ENCODE measurements at places on chromosomes 3 and 15.
A peak's percentile ranks its signal among the peaks of the same experiment; 100 is the strongest.

GRCh38 chr3:185677146-185677829, 91.2 kb downstream of the SENP2 start:
- DNase-seq: no peak

GRCh38 chr15:86178845-86179244, 99.2 kb downstream of the AGBL1 start:
- DNase-seq: no peak

DNA sequence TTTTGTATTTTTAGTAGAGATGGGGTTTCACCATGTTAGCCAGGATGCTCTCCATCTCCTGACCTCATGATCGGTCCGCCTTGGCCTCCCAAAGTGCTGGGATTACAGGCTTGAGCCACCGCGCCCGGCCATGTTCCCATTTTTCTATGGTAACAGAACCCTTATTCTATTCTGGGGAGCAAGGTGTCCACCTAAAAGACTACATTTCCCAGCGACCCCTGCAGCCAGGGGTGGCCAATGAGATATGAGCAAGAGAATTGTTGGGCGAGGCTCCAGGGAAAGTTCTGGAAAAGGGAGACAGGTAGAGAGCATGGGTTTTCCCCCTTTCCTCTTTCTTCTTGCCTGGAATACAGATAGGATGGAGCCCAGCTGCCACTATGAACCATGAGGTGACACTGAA, 96.9 kb downstream of the LINGO1 start:
- DNase-seq: no peak

DNA sequence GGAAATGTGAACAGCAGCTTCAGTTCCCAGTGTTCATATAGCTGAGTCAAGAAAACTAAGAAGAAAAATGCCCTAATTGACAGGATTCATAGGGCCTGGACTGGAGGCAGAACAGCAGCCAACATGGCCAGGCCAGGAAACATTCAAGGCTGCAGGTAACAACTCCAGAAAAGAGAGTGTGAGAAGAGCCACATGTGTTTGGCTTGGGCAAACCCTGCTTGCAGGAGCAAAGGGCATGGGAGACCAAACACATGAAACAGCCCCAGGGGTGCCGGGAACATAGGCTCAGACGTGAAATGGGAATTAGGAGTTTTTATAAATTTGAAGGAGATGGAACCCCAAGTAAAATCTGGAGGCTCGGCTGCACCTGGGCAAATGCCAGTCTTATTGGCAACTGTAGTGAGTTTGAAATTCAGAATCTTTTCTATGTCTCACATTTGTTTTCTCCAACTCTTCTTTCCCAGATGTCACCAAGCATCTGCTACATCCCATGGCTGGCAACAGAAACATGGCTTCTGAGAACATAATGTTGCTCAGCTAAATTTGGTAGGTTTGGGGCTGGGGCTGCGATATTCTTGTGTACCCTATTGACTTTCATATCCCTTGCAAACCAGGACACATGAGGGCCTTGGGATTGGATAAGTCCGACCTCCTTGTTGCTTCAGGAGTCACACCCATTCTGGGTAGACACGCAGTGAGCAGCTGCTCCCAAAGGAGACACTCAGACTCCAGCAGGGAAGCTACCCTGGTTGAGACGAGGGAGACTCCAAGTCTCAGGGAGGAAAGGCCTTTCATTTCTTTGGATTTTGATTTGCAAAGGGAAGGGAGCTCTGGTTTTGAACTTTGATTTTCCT, 98.9 kb upstream of the CLSTN2 start:
- DNase-seq: no peak

GRCh38 chr3:153073636-153074035, 88.4 kb upstream of the RAP2B start:
- no peak for DNase-seq

DNA sequence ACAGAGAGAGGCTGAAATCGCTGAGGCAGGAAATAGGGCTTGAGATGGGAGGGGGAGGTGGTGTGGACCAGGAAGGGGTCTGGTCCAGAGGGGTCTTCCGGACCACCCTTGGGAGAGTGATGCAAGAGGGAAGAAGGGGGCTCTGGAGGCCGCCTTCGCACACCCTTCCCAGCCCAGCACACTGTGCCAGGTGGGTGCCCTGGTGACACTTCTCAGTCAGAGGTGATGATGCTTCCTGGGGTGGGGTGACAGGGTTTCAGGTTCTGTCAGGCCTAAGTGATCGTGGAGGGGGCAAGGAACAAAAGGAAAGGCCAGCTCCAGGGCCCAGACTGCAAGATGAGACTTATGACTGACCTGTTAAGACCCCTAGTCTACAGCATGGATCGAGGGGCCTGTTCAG, 12.7 kb downstream of the SEMA3G start:
- peak; percentile 2 for DNase-seq

DNA sequence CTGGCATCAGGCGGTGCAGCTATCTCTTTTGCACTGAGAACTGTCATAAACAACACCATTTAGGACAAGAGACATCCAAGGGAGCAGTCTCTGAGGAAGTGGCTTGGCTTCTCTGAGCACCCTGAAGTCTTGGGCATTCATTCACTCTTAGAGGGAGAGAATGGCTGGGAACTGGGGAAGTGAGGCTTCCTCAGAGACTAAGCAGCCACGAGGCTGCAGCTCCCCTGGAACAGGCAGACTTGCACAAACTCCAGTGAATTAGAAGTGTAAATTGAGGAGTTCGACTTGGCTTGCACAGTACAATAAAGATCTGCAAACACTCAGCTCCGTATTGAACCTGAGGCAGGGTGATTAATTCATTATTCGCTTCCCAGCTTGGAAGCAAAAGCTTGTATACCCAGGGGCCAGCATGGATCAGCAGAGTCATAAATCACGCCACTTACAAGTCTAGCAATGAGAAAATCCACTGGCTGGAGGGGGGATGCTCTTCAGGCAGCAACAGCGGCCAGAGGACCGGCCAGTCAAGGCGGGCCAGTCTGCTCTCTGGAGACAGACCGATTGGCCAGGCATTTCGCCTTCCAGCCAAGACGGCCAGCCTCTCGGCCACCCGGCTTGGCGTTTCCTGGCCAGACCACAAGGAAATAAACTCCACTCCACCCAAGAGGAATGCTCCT, 118.8 kb upstream of the ADPGK start:
- no peak for DNase-seq

DNA sequence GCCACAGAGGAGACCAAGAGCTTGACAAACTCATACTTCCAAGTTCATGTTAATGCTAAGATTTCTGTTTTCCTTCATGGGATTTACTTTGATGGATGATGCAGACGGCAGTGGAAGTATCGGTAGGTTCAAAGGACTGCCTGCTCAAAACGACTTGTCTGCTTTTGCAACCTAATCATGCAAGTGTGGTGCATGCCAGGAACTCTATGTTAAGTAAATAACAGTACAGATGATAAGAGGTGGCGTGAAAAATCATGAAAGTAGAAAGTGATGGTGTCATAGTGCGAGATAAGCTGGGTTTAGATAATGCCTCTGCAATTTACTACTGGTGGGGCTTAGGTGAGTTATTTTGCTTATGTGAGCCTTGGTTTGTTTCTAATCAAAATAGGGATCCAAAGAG, 14.7 kb upstream of the LMCD1 start:
- no peak for DNase-seq

DNA sequence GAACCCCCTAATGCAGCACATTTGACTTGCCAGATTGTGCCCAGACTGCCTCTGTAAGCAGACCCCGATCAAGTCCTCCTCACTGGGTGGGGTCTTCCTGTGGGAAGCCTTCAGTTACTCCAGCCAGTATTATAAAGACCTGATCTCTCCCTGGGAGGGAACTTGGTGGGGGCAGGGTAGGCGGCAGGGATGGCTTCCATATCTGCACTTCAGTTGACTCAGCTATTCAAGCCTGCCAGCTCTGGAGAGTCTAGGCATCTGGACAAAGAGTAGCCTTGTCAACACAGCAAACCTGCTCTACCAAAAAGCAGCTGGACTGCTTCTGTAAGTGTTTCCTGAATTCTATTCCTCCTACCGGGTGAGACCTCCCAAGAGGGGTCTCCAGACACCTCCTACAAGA, 21.0 kb upstream of the SLC25A38 start:
- no peak for DNase-seq

DNA sequence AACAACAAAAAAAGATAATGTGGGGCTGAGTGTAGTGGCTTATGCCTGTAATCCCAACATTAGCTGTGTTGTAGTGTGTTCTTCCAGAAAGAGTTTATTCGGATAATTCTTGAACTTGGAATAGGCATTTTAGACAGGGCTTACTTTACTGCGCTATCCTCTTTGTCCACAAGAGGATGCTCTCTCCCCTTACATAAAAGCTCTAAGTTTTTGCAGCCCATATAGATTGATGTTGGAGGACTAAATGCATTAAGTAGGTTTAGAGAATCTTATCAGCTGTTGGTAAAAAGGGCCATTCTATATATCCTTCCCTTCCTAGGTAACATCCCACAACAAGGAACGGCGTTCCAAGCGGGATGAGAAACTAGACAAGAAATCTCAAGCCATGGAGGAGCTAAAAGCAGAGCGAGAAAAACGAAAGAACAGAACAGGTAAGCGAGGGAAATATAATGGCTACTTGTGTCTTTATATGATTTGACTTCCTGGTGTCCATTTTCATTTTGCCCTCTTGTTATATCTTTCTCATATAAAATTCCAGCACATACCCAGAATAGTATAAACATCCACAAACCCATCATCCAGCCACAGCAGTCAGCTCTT, 27.8 kb upstream of the ITPKA start:
- DNase-seq: no peak

DNA sequence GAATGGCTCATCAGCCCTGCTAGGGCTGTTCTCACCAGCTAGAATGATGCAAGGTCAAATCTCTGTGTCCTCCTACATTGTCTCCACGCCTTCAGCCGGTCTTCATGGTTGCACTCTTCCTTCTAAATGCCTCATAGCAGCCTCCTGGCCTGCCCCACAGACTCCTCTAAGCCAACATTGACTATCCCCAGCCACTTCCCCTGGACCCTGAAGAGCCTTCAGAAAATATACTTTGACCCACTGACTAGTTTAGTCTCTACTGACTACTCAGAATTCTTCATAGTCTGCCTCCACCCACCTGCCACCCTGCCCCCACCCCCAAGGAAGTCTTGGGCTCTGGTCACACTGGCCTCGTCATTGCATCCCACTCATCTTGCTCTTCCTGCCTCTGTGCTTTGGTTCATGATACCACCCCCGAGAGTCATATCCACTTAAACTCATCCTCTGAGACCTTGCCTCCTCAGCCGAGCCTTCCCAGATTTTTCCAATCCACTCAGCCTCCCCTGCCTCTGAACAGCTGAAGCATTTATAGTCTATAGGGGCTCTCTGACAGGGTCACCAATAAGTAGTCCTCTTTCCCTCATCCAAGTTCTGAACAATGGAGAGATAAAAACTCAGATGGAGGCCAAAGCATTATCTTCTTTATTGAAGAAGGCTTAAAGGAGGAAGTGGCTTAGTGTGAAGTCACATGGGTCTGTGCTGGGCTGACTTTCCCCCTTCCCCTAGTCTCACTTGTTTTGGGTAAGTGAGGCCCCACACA, 9.5 kb upstream of the DOCK3 start:
- DNase-seq: no peak

GRCh38 chr3:132464066-132464465, 46.8 kb downstream of the DNAJC13 start:
- DNase-seq: no peak

GRCh38 chr3:109224333-109224732, 87.8 kb downstream of the C3orf85 start:
- DNase-seq: no peak

- no peak for DNase-seq
These were observed 23.8 kb upstream of the ANXA2 start for GRCh38 chr15:60421544-60421943.

- DNase-seq: no peak
These were observed 7.5 kb downstream of the CSNK1G1 start for GRCh38 chr15:64348455-64348854.

DNA sequence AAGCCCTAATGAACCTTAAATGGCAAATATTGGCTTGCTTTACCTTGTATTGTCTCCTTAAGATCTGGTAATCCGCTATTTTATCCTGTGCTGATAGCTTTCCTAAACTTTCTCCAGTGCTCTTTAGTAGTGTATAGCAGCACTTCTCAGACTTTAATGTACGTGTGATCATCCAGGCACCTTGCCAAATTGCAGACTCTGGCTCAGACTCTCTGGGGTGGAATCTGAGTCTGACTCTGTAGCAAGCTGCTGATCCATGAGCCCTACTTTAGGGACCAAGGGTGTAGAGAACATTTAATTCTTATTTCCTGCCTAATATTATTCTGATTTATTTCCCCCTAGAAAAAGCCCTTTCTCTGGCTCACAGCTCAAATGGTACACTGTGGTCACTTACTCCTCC, 518.8 kb upstream of the ZNF385D start:
- no peak for DNase-seq

GRCh38 chr15:78341057-78341987, 1.2 kb downstream of the CRABP1 start:
- DNase-seq: no peak

- DNase-seq: no peak
These were observed 1.7 kb downstream of the LRRC2 start for GRCh38 chr3:46564190-46565021.

- DNase-seq: peak; percentile 29
These were observed 35.6 kb downstream of the SMAD3 start for GRCh38 chr15:67100801-67101581.

GRCh38 chr15:45027220-45027619, 4.2 kb downstream of the SORD start:
- no peak for DNase-seq
